ENCODE measurements at places on chromosomes 1 and 21.

DNA sequence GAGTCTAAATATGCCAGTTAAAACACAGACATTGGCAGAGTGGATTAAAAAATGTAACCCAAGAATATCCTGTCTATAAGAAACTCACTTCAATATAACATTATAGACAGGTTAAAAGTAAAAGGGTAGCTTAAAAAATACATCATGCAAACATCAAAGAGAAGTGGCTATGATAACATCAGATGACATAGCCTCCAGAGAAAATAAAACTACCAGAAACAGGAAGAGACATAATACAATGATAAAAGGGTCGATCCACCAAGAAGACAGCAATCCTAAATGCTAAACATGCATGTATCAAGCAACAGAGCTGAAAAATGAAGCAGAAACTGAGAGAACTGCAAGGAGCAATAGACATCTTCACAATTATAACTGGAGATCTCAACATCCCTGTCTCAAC is 190.2 kb upstream of the NR5A2 start:
- no peak for DNase-seq

DNA sequence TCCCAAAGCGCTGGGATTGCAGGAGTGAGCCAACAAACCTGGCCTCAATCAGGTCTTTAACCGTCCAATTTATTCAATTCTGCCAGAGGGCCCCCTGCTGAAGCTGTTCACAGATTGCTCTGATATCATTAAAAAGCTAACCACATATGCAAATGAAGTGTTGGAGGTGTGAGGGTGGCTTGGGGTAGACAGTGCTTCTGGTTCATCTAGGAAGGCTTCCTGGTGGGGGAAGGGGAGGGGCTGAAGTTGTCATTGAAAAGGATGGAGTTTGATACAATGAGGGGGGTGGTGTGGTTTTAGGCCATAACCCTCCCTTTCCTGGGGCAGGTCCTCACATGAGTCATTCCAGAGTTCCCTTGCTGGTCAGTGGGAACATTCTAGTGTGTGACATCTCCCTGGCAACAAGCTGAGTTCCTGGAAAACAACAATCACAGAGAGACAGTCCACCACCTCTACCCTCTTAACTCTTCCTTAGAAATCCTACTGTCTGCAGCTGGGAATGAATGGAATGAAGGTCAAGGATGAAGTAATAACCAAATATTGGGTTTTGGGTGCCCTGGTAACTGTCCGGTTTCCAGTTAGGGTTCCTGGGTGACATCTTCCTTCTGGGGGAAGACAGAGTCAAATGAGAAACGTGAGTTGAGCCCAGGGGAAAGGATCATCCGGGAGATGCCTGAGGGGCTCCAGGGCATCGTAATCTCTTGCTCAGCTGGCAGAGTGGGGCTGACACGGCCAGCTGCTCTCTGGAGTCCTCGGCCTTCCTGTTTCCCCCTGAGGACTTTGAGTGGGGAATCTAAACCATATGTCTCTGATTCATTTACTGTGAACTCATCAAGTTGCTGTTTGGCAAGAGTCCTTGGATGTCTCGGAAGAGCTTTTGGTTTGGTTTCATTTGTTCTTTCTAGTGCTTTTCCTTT is 32.2 kb downstream of the BATF3 start:
- no peak for DNase-seq

GRCh38 chr1:53327182-53327913 is 522 bp downstream of the LRP8 start:
- DNase-seq: peak; percentile 6

DNA sequence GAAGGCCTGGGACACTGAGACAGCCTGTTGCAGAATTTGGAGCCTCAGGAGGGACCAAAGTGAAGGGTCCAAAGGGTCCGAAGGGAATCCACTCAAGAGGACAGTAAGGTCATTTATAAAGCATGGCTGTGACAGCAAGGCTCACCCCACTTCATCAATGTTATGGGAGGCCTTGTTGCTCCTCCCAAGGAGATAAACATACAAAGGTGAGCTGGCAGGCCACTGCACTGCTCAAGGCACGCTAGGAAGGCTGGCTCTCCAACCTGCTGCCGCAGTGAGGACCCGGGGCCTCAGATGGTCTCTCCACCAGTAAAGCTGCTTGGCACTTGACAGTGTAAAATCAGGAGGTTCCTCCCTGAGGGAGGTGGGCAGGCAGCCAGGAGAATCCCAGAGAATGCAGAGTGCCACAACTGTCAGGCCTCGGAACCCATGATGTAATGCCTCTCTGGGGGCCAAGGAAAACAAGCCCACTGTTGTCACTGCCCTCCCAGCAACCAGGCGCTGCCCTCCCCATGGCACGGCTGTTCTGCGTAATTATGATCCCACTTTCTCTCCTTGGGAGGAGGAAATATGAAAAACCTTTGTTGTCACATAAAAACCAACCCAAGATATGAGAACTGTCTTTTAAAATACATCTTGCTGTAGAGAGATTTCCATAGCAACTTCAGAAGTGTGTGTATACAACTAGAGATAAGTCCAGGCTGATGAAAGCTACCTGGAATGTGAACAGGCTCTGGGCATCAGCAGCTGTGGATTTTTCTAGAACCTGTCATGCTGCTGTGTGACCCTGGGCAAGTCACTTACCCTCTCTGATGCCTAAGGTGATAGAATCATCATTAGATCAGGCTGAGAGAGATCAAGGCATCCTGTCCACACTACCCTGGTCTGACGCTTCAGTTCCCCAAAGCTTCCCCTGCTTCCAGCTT is 102.5 kb downstream of the KCNN3 start:
- DNase-seq: peak; percentile 49

DNA sequence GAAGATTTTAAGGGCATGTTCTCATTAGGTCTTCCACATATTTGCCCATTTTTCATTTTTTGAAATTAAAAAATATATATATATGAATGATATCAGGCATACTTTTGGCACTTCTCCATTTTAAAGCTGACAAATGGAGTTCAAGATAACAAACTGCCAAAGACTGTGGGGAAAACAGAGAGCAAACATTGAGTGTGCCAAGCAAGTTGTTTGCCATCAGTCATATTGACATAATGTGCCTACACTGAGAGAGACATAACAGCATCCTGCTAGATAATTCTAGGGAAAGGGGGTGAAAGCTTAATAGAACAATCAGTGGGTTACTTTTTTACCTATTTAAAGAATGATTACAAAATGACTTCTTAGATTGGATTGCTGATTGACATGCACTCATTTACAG is 529.4 kb upstream of the CXADR start:
- no peak for DNase-seq

GRCh38 chr1:33036051-33036525 is 595 bp downstream of the AK2 start:
- no peak for DNase-seq

- no peak for DNase-seq
These were observed 758 bp downstream of the PTBP2 start for GRCh38 chr1:96722161-96722922.
